ENCODE measurements at places on chromosomes 5 and 9. TPM values are rescaled to one million over a fixed set of nuclear protein-coding genes. Genes with fewer than 3 reads are reported as not detected.
A peak's percentile ranks its signal among the peaks of the same experiment; 100 is the strongest.

CNTLN gene
- 5.6 TPM for total RNA-seq

C9orf50 gene
- total RNA-seq, result not detected

UAP1L1 gene
- 12.4 TPM for total RNA-seq

NUDT12 gene
- 8.7 TPM for total RNA-seq

SLC1A1 gene
- 11.8 TPM for total RNA-seq

CER1 gene
- not detected for total RNA-seq

DNA sequence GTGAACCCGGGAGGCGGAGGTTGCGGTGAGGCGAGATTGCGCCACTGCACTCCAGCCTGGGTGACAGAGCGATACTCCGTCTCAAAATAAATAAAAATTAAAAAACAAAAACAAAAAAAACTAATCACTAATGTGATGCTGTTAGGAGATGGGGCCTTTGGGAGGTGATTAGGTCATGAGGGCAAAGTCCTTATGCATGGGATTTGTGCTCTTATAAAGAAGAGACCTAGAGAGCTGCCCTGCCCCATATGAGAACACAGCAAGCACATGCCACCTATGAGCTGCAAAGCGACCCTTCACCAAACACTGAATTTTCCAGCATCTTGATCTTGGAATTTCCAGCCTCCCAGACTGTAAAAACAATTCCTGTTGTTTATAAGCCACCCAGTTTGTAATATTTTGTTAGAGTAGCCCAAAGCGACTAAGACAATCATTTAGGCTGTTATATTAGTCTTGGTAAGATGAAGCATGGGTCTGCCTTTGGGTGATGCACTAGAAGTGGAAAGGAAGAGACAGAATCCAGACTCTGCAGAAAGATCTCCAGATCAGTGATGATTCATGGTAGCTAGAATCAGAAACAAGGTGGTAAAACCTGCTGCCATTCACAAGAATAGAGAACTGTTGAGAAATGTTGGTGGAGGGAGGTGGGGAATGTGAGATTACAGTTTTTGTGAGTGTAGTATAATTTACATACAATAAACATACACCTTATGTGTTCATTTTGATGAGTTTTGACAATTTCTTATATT, 26.2 kb downstream of the GPR21 start:
- no peak for DNase-seq

DNA sequence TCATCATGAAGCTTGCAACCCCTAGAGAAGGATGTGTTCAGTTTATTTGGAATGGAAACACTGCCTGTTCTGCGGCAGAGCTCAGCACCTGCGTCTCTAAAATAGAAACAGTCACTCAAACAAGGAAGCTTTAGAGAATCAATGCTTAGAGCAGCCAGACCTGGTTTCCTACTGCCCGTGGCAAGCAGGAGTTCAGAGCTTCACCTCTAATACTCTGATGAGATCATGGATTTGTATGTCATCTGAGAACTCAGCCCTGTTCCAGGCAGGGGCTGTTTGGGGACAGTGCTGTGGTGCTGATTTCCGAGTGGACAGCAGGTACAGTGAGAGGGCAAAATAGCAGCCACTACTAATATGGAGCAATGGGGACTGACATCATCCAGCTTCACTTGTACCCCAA, 236.0 kb upstream of the IRX1 start:
- DNase-seq, result no peak

DNA sequence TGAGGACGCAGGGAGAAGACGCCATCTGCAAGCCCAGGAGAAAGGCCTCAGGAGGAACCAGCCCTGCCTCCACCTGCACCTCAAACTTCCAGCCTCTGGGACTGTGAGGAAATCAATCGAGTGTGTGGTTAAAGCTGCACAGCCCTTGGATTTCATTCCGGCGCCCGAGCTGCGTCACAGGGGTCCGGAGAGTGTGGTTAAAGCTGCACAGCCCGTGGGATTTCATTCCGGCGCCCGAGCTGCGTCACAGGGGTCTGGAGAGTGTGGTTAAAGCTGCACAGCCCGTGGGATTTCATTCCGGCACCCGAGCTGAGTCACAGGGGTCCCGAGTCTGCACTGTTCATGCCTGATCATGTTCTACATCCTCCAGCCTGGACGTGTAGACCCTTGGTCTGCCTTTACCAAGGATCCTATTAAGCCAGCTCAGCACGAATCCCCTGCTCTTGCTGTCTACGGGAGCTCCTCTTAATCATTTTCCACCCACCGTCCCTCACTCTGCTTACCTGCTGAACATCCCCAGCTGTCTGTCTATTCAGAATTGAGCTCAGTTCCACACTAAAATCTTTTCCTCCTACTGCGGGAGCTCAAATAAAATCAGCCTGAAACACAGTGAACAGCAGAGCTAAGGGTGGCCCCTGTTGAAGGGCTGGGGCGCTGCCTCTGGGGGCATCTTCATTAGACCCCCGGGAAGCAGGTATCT, 73.0 kb upstream of the OLFM1 start:
- DNase-seq, result peak; percentile 36

DNA sequence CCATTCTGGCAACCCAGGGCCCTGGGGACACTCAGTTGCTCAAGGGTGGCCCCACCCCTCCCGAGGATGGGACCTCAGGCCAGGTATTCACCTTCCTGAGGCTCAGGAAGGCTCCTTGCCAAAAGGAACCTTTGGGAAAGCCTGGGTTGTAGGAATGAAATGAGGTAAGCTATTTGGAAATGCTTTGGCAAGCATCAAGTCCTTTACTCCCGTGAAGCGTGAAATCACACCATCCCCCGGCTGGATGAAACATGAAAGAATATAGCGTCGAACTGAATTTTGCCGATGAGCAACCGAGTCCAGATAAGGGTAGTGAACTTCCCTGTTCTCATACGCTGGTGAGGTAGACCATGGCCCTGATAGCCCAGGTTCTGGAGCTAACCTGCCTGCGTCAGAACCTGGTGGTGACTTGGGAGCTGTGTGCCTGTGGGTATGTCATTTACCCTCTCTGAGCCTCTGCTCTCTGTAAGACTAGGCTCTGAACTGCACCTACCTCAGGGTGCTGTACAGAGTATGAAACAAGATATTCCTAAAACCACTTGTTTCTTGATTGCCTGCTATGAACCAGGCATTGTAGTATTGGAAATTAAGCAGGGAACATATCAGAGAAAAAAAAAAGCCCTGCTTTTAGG, 105.3 kb upstream of the BOD1 start:
- no peak for DNase-seq

- no peak for DNase-seq
Observed at GRCh38 chr5:132526974-132527564, 16.3 kb downstream of the IL5 start.

- DNase-seq, result no peak
Observed at GRCh38 chr9:136374183-136374575, 710 bp upstream of the CARD9 start.

DNA sequence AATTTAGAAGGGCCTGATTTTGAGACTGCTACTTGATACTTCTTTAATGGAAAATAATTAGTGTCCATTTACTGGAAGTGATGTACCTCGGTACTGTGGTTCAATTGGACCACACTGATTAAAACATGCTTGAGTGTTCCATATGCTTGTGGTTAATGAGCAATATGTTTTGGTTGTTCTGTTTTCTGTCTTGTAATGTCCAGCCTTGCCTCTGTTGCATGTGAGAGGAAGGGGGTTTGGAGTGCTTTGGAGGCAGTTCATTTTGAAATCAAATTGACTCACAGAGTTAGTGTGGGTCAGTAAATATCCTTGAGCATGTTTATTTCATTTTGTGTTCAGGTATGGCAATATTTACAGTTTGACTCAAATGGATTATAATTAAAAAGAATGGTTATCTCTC, 334.4 kb downstream of the ARHGEF28 start:
- DNase-seq, result no peak

DNA sequence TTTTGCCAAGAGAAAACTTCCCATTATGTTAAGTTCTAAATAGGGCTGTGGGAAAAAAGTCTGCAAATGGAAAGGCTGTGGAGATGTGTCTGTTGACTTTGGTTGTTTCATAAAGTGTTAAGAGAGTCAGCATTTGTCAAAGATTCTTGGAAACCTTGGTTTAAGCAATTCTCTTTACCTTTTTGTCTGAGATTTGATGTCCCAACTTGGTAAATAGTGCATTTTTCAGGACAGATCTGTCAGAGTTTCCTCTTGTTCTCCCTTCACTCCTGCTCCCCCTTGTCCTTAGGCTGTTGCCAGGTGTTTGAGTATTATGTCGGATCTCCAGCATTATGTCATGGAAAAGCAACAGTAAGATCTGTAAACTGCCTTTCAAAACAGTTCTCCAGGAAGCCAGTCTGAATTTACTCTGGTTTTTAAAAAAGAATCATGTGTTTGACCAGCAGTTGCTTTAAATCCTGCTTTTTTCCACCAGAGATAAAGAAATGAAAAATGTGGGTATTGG, 79.1 kb upstream of the ADAMTSL1 start:
- DNase-seq, result no peak

DNA sequence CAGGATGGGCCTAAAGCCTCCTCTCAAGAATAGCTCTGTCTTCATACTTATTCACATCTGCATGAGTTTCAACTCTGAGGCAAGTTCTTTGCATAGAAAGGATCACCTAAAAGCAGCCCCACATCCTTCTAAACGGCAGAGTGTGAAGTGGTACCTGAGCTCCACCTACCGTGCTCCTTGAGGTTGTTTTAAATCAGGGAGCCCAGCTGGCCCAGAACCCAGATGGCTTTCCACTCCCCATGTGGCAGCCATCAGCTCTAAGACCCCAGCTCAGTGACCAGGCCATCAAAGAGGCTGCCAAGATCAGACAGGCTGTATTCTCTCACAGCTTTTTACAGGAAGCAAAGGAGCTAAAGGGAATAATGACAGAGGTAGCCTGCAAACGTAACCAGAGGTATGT, 299.3 kb downstream of the RASEF start:
- no peak for DNase-seq

GRCh38 chr9:22088053-22088716, 79.1 kb upstream of the CDKN2B start:
- DNase-seq, result no peak

DNA sequence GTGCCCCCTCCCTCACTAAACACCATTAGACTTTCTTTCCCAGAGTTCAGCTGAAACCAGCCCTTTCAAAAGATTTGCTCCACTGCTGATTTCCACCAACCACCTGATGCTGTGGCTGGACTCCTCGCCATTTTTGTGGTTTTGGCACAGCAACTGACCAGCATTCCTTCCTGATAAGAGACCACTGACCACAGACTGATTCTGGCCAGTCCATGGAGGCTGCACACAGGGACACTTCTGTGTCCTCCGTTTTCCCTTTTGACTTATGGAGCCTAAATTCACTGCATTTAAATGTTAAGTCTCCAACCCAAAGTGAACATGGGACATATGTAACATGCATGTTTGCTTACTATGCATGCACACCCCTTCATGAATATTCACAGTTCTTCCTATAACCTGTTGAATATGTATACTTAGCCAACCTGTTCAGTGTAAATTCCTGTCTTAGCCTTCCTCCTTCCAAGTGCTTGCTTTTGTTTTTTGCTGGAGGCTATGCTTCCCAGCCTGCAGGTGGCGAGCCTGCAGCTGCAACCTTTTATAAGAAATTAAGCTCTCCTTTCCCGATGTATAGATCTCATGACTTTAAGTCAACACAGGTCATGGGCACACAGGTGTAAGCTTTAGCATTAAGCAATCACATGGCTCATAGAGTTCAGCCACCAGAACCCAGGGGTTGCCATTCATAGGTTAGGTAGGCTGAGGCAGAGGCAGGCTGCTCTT, 78.7 kb downstream of the ACTL7B start:
- peak; percentile 75 for DNase-seq

- DNase-seq, result no peak
Observed at GRCh38 chr5:176474476-176474875, 26.3 kb downstream of the FAF2 start.

DNA sequence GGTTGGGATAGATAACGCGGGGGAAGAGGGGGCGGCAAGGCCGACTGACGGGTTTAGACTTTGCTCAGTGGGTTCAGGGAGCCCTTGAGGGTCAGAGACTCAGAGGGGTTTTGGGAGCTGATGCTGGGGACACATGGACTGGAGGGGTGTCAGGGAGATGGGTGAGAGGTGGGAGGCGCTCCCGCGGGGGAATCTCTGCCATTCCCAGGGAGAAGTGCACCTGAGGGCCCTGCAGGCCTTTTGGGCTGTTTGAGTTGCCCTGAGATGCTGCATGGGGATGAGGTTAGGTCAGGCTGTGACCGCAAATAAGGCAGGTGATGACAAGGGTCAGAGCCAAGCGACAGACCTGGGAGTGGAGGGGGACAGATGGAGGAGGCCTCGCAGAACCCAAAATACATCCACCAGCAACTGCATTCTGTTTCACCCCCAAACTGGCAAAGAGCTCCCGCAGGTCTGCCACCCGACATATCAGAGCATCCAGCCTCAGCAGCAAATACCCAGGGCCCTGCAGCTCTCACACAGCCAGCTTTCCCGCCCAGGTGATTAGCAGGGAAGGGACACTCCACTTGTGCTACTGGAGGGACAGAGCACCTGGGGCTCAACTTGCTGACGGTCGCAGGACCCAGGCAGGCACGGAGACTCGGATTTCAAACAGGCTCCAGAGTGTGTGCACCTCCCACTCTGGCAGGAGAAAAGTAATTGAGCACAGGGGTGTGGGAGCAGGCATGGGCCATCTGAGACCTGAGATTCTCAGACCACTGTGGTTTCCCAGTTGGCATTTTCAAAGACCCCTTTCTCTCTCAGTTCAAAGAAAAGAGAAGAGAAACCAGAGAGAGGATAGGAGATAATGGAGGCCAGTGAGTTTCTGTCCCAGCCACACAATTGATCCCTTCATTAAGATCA, 26.4 kb downstream of the TMOD1 start:
- DNase-seq, result no peak

All from Daoy (cell line).